ENCODE measurements at places on chromosomes 2 and 18.

- no peak for DNase-seq
Measured at GRCh38 chr2:122565364-122565763, 809.9 kb downstream of the TSN start.

DNA sequence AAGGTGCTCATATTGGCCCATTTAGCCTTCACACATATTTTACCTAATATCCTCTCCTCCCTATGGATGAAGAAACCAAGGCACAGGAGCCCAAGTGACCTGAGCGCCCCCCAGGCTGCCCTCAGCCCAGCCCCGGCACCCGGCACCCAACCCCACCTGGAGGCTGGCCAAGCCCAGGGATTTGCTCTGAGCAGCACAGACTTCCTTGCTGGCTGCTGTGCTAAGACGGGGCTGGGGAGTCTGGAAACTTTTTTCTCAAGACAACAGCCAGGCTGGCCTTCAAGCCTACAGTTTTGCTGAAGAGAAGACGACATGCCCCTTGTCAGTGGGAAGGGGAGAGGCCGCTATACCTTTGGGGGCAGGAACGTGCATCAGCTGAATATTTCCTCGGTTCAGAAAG lies 52.7 kb upstream of the LAMA1 start:
- DNase-seq: no peak

GRCh38 chr2:89848763-89849368 lies 1157.4 kb downstream of the RPIA start:
- no peak for DNase-seq

- no peak for DNase-seq
Measured at GRCh38 chr2:36333350-36334012, 22.1 kb upstream of the CRIM1 start.

GRCh38 chr2:174833737-174834136 lies 69.5 kb upstream of the CHRNA1 start:
- DNase-seq: no peak
